ENCODE measurements at places on chromosomes 2 and 18.
A peak's percentile ranks its signal among the peaks of the same experiment; 100 is the strongest.

DNA sequence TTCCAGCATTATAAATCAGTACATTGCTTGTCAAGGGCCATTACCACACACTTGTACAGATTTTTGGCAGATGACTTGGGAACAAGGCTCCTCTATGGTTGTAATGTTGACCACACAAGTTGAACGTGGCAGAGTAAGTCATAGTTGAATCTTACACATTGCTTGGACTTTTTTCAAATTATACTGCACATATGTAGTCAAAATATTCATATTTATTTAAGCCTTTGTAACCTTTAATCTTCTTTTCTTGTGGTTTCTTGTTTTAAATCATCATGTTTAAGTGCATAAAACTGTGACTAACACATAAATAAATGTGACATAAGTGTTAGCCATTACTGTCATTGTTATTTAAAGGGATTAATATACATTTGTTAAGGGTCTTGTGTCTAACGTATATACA lies 52.1 kb upstream of the EPB41L5 start:
- H3K4me3 ChIP-seq: no peak overlapping the region
- DNase-seq: no peak
- H3K36me3 ChIP-seq: peaks cover 69% of the 10 kb centered on the region
- no peaks in the 10 kb centered on the region for H3K27me3 ChIP-seq
- no peak overlapping the region for H3K27ac ChIP-seq

DNA sequence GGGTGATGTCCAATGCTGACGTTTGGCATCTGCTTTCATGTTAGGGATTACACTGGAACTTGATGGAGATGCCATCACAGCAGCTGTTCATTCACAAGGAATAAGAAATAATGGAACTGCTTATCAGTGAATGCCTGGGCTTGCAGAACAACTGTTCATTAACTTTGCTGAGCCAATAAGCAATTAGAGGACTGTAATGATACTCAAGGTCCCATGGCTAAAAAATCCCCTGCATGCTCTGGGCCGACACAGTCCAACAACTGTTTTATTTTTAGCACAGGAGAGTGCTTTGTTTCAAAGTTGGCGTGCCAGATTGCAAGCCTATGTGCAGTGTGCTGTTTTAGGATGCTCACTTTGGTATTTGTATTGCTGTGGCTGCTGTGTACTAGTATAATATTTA lies 408.0 kb upstream of the RGPD4 start:
- no peak overlapping the region for H3K4me3 ChIP-seq
- no peaks in the 10 kb centered on the region for H3K4me1 ChIP-seq
- no peak for DNase-seq
- no peaks in the 10 kb centered on the region for H3K27me3 ChIP-seq
- H3K36me3 ChIP-seq: no peaks in the 10 kb centered on the region

DNA sequence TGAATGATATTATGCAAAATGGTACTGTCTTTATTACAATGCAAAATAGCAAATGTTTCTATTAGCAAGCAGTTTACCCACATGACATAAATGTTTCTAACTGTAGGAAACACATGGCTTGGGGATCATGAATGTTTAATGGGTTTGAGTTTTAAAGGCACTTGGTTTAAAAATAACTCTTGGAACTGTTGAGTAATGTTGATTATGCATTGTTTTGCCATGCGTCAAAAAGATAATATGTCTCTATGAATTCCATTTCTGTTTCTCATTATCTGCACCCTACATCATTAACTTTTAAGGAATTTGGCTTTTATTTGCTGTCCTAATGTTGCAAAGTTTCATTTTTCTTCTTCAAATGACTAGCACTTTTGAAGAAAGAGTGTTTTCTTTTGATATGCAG lies 1355.5 kb downstream of the SUCLG1 start:
- H3K4me1 ChIP-seq: no peaks in the 10 kb centered on the region
- H3K27me3 ChIP-seq: no peaks in the 10 kb centered on the region
- no peaks in the 10 kb centered on the region for H3K36me3 ChIP-seq

DNA sequence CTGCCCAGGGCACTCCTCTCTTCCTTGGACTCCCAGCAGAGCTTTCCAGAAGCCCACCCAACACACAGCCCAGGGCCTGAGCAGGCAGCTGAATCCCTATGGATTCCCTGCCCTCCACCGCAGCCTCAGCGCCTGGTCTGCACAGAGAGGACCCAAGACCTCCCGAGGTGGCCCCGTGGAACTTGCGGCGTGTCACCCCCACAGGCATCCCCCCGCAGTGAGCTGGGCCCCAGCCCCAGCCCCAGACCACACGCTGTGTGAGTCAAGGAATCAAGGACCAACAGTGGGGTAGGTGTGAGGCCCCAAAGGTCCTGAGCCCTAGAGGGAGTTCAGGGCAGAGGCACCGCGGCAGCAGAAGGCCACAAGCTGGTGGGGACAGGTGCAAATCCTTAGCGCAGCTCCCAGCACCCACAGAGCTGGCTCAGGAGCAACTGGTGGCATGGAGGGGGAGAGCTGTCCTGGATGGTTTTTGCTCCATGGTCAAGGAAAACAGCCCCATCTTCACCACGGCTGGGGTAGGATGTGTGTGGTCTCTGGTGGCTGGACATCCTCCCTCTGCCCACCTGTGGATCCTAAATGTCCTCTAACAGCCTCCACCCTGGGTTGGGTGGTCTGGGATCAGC lies 8.5 kb downstream of the HS6ST1 start:
- DNase-seq: peak; percentile 39
- H3K27ac ChIP-seq: peak overlapping the region; percentile 65
- peaks cover 2% of the 10 kb centered on the region for H3K36me3 ChIP-seq
- H3K4me1 ChIP-seq: peaks cover 79% of the 10 kb centered on the region
- H3K4me3 ChIP-seq: no peak overlapping the region

DNA sequence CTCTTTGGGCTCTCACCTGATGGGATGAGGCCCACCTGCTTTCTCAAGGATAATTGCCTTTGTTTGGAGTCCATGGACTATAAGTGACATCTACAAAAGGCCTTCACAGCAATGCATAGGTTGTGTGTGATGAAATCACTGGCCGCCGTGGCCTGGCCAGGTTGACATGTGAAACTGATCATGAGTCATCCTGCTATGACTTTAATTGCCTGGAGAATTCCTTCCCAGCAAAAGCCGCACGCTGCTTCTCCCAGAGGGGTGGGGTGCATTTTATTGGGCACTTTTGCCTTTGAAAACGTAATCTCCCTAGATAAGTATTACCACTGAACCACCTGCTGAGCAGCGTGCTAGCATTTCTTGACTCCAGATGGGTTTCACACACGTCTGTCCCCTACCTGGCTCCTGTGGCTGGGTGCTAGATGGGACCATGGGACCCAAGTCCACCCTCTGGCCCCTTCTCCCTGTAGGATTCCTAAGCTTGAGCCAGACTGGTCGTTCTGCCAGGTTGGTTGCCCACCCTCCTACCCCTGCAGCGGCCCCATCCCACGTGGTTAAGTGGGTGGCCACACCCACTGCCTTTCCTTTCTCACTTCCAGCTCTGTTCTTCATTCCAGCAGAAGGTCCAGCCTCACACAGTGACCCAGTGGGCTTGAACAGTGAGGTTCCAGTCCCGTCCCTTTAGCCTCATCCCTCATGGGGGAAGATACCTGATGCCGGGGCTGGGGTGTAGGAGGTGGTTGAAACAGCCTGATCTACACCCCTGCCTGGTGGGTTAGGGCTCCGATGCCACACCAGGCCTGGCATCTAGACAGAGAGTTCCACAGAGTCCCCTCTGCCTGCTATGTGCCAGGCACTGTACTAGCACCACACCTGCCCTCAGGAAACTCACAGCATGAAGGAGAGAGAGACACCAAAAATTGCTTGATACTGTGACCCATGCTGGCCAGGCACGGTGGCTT lies 89.6 kb downstream of the GBX2 start:
- H3K36me3 ChIP-seq: no peaks in the 10 kb centered on the region

- no peaks in the 10 kb centered on the region for H3K4me1 ChIP-seq
- H3K4me3 ChIP-seq: no peak overlapping the region
- DNase-seq: no peak
- no peaks in the 10 kb centered on the region for H3K36me3 ChIP-seq
- H3K27ac ChIP-seq: no peak overlapping the region
Measured at GRCh38 chr2:223084873-223085272, 32.9 kb downstream of the KCNE4 start.

DNA sequence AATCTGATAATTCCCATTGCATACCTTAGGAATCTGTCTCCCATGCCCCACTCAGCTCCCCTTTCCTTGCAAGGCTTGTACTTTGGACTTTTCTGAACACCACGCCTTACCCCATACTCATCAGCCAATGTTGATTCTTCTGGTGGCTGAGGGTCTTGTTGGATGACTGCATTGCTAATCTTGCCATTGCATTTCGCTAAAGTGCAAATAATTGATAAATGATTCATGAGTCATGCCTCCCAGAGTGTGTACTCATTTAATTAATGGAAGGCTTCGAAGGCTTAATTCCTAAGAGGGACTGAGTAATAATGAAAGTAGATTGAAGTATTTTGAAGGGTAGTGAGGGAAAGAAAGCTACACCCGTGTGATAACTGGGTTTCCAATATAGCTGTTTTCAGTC lies 28.0 kb upstream of the PPP1R1C start:
- no peak overlapping the region for H3K4me3 ChIP-seq
- H3K27ac ChIP-seq: no peak overlapping the region
- no peak for DNase-seq

DNA sequence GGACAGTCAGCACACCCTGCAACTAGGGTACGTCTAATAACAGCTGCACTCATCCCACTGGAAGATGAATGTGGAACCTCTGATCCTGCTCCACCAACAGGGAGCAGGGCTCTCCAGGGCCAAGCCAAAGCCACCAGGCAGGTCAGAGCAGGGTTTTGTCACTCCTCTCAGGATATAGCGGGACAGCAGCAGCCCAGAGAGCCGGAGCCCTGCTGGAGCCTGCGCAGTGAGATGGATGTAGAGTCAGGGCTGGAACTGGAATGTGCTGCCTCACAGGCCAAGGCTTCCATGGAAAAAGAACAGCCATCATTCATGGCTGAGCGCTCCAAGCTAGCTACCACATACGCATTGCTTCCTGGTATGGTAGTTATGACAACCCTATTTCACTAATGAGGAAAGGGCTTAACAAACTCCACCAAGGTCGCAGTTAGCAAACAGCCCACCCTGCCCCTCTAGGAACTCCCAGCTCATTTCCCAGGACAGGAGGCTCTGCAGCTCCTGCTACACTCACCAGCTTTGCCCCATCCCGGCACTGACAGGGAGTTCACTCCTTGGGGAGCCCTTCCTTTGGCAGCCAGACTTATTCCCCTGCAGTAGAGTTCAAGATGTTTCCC lies 85.2 kb downstream of the HS1BP3 start:
- no peak overlapping the region for H3K4me3 ChIP-seq
- no peaks in the 10 kb centered on the region for H3K27me3 ChIP-seq

- no peaks in the 10 kb centered on the region for H3K4me1 ChIP-seq
- no peak for DNase-seq
- H3K27me3 ChIP-seq: no peaks in the 10 kb centered on the region
- no peak overlapping the region for H3K4me3 ChIP-seq
- H3K36me3 ChIP-seq: no peaks in the 10 kb centered on the region
- H3K27ac ChIP-seq: no peak overlapping the region
Measured at GRCh38 chr2:234847639-234848038, 104.2 kb upstream of the SH3BP4 start.

Data from lower lobe of right lung (tissue), 2 donors.